ENCODE measurements at places on chromosomes 3 and 15.

DNA sequence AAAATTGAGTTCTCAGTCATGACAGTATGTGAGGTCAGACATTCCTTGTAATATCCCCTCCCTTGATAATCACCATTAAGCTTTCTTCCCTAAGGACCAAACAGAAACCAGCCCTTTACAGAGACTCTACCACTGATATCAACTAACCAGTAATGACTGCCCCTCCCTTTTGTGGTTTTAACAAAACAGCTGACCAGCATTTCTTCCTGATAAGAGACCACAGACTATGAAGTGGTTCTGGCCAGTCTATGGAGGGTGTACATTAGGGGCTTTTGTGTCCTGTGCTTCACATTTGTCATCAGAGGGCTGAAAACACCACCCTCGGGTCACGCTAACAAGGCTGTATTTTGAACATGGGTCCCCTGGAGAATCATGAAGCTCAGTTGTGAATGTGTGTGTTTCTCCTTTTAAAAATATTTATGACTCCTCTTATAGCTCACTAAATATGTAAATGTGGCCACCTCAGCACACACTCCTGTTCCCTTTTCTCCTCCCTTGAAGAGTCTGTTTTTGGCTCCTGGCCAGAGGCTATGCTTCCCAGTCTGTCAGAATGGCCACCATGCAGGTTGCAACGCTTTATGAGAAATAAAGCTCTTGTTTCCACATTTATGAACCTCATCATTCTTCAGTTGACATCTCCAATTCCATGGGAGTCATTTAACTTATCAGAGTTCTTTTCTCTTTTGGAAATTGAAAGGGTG is 239.3 kb downstream of the CPNE4 start:
- peak; percentile 18 for DNase-seq

GRCh38 chr3:183027276-183027675 is 46.9 kb upstream of the DCUN1D1 start:
- no peak for DNase-seq

DNA sequence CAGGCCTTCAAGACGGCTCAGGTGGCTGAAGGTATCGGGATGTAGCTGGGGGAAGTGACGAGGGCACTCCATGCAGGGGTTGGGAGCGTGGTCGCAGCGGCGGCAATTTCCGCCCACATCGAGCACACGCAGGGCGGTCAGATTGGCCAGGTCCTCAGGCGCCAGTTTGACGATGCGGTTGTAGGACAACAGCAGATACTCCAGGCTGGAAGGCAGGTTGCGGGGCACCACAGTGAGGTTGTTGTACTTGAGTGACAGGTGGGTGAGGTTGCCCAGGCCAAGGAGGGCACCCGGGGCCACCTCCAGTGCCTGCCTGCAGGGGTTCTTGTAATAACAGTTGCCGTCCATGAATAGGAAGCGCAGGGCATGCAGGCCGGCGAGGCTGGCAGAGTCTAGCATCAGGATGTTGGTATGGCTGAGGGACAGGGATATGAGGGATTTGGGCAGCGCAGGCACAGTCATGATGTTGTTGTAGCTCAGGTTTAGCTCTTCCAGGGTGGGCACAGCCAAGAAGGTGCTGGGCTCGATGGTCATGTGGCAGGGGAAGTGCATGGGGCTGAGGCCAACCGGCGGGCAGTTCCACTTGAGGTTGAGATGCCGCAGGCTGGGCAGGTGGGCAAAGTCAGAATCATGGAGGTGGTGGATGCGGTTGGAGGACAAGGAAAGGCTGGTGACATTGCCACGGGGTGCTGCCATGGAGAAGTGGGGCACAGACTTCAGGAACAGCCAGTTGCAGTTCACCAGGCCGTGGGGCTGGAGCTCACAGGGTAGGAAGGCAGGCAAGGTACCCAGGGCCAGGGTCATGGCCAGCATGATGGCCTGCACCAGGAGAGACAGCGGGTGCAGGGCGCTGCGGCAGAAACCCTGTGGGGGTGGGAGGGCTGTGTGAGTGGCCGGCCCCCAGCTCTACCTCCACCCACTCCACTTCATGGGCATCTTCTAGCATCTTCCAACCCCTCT is 1.7 kb downstream of the TLR9 start:
- DNase-seq, result no peak

DNA sequence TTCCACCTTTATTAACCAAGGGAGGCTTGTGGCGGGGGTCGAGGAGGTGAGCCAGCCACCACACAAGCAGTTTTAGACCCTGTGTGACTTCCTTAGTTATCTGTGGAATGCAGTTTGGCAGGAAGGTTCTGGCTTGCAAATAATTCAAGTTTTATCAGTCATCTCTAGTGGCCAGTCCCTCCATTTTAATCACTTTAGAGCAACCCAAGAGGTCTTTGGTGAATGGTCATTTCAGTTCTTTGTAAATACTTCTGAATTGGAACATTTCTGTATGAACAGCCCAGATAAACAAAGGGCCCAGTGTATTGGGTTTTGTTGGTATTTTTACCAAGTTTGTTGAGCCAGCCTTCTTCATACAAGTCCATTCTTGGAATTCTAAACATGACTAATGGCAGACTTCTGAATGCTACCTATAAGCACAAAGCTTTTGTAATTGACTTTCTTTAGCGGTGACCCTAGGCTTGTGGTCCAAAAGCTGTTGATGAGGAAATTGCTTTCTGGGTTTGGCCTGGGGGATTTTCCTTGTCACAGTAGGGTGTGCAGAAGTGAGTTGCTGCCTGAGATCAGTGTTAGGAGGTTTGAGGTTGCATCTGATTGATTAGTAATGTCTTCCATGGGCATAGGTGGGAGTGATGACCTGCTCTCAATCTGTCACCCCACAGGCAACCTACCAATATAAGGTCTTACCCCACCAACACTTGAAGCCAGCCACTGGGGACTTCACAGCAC is 193.3 kb upstream of the TOPAZ1 start:
- no peak for DNase-seq

DNA sequence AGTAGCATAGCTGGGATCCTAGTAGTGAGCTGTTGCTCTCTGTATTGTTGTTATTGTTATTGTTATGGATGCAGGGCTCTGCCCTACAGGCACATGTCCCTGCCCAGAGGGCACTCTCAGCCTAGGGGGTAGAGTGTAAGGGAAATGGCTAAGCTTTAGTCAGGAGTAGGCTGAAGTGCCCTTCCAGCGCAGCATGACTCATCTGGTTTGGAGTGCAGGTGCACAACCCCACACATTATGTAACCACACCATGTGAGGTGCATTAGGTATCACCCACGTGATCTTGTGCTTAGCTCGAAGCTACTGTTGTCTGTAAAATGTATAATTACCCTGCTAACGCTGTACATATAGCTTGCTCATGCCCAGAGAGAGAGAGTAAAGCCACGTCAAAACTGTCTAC is 48.3 kb upstream of the TIPARP start:
- DNase-seq, result no peak

DNA sequence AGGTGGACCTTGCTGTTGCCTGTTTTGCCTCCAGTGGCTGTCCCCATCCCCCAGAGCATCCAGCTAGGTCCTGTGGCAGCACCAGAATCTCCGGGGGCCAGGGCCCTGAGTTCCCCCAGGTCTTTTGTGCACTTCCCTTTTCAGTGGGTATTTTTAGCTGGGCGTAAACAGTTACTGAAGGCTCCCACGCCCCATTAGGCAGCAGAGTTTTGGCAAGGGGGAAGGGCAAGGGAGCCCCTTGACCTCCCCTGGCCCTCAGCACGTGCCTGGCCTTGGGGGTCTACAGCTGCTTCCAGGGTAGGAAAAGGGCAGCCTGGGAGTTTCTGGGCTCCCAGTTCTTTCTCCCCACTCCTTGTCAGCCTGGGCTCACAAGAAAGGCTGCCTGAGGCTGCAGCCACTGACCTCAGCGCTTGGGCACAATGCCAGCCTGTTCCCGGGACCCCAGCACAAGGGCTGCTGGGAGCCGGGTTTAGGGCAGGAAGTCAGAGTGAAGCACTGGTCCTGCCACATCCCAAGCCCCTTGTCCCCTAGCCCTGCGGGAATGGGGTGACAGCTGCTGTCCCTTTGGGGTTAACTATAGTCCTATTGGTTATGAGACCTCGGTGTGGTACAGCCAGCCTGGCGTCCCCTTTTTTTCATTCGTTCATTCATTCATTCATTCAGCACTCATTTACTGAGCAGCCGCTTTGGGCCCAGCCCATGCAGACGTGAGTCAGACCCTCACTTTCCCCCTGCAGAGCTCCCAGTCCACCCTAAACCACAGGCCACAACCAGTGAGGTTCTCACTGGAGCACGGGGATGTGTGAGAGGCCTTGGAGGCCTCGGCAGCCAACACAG is 8.4 kb downstream of the CSK start:
- DNase-seq, result peak; percentile 86

GRCh38 chr15:92603278-92603677 is 52.3 kb downstream of the FAM174B start:
- no peak for DNase-seq

- DNase-seq, result no peak
Observed at GRCh38 chr3:101381809-101382208, 61.4 kb upstream of the IMPG2 start.

GRCh38 chr15:77327168-77327567 is 92.7 kb downstream of the PEAK1 start:
- DNase-seq, result no peak

GRCh38 chr3:186053954-186054791 is 54.7 kb downstream of the ETV5 start:
- DNase-seq, result no peak

DNA sequence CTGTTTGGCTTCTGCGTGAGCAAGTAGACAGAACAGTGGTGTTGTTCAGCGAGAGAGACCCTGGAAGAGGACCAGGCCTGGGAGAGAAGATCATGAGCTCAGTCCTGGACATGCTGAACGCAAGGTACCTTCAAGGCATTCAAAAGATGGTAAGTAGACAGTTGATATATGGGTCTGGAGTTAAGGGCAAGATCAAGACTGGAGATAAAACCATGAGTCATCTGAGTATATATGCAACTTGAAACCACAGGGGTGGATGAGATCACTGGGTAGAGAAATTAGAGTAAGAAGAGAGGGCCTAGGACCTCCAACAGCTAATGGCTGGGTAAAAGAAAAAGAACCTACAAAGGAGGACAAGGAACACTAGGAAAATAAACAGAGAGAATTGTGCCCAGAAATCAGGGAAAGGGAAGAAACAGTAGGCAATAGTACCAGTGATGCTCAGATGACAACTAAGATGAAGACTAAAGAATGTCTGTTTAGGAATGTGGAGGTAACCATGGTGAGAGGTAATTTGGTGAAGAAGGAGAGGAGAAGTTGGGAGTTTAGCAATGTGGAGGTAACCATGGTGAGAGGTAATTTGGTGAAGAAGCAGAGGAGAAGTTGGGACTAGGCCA is 343.2 kb upstream of the ADAMTS9 start:
- no peak for DNase-seq

DNA sequence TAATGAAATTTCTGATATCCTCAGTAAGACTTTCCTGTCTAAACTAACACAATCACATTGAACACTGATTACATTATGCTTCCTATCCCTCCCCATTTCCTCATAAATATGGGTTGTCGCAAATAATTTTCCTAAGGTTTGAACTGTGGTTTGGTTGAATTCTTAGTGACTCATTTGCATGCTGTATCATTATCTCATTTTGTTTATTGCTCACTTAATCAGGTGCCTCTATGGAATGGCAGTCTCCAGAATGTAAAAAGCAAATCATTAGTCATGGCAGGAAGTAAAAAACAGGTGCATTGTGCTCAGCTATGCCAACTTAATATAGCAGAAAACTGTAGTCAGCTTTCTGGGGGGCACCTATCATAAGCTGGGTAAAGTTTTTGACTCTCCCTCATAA is 216.0 kb upstream of the ZBTB20 start:
- no peak for DNase-seq

DNA sequence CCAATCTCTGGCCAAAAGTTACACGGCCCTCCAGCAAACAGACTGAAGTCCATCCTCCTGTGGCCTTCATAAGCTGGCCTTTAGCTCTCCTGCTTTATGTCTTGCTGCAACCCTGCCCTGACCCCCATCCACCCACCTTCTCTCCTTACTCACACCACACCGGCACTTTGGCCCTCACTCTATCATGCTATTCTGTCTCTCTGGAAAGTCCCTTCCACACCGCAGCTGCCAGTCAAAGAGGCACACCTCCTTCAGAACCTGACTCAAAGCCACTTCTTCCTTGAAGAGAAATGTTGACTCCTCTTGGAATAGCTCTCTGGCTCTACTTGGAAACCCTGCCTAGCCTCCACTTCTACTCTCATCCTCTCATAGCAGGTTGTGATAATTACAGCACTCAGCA is 4.5 kb downstream of the GPR156 start:
- DNase-seq, result no peak

GRCh38 chr15:69415381-69415780 is 1.2 kb downstream of the KIF23 start:
- no peak for DNase-seq

GRCh38 chr15:86624261-86625036 is 544.8 kb downstream of the AGBL1 start:
- peak; percentile 87 for DNase-seq

DNA sequence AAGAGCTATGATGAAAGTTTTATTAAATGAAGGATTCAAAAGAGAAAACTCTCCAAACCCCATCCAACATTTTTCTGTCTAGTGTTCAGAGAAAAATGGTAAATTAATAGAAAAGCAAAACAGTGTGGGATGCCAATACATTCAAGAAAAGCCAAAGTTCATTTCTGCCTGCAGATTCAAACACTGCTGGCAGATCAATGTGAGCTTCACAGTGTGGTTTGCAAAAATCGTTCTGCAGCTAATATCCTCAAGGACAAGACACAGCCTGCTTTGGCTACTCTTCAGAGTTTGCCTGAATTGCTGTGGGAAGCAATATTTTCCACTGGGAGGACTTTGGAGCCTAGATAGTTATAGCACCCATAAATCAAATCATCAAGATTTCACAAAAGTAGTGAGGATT is 619.9 kb upstream of the SUCLG2 start:
- no peak for DNase-seq

DNA sequence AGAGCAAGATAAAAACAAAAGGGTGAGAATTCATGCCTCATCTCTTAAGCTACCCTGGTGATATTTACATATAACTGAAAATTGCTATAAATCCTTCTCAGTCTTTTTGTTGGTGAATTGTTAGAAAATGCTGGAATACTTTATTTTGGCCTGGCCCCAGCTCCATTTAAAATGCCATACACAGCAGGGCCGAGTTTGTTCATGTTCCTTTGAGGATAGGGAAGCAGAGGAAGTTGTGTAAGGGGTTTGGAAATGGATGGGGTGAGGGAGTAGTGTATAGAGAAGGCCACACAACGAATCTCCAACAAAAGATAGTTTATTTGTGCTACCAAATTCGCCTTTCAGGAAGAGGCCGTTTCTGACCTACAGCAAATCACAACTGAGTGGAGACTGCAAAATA is 78.6 kb upstream of the ADAMTS9 start:
- DNase-seq, result no peak

DNA sequence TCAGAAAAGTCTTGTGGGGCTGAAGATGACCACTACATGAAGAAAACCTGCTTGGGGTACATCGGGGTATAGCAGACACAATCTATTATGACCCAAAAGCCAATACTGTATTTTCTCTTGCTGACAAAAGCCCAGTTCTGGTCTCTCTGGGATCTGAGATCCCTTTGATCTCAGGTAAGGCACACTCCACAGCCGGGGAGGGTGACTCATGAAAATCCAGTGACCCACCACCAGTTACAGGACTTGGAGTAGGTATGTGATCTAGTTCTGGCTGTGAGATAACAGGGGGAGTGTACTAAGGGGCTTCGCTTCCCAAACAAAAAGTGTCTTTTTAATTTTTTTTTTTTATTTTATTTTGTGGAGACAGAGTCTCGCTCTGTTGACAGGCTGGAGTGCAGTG is 193.3 kb downstream of the STT3B start:
- no peak for DNase-seq

- DNase-seq, result no peak
Observed at GRCh38 chr15:80727596-80727995, 32.5 kb downstream of the ABHD17C start.
